ENCODE measurements at places on chromosomes 5 and 9.

DNA sequence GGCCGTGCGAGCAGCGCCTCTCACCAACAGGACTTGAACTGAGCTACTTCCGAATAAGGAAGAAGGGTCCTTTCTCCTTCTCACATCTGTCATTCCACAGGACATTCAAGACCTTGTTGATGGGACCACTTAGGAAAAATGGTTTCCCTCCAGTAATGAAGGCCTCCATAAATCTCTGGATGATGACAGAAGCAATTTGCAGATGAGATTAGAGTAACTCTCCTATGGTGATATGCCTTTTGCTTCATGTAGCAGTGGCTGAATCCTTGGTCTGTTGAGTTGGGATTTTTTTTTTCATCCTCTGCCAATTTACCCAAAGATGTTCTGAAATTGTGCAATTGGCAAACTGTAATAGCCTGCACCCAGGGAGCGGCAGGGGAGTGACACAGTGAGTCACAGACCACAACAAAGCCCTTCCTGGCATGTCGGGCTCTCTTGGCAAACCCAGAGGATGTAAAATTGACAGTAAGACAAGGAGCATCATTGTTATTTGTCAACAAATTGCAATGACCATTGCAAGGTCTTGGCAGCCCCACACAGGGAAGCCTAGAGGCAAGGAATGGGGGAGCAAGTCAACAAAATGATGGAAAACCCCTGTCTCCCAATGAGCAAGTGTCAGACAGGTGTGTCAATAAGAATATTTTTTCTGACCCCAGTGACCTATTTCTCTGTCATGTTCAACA is 275.9 kb downstream of the ACTL7B start:
- DNase-seq: peak; percentile 80

DNA sequence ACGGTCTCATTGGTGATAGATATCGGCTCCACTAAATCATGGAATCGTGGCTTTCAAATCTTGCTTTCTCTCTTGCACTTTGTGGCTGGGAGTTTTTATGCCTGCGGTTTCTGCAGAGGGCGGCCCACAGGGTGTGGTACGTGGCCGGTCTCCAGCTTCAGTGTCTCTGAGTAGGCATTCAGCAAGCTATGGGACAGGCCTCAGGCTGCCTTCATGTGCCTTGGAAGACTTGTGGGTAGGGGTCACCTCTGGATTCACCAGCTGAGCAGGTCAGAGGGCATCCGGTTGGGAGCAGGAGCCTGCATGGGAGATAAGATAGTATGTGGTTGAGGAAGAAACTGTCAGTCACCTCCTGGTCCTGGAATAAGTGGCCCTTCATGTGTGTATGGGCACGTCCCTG is 47.7 kb downstream of the AMBP start:
- DNase-seq: no peak

DNA sequence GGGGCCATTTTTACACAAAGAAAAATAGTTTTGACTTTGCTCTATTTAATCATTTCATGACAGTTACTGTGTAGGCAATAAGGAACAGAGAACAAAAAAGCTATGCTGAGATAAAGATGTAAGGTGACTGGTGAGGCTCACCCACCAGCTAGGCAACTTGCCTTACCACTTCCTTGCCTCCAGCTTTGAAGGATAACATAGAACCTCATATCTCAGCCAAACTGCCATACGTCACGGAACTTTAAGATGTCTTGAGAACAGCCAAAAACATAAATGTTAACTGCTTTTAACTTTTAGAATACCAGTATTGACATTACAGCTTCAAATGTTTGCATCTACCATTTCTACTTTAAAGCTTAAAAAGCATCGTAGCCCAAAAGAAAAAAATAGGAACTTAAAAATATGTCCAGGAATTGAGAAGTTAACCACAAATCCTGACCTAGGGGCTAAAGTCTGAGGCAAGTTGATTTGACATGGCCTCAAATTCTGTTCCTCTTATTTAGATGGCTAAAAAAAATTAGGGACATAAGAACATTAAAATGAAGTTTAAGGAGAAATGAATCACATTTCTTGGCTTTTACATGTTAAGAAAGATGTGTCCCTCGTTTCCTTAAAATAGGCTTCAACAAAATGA is 7.7 kb upstream of the GCNT4 start:
- DNase-seq: no peak

DNA sequence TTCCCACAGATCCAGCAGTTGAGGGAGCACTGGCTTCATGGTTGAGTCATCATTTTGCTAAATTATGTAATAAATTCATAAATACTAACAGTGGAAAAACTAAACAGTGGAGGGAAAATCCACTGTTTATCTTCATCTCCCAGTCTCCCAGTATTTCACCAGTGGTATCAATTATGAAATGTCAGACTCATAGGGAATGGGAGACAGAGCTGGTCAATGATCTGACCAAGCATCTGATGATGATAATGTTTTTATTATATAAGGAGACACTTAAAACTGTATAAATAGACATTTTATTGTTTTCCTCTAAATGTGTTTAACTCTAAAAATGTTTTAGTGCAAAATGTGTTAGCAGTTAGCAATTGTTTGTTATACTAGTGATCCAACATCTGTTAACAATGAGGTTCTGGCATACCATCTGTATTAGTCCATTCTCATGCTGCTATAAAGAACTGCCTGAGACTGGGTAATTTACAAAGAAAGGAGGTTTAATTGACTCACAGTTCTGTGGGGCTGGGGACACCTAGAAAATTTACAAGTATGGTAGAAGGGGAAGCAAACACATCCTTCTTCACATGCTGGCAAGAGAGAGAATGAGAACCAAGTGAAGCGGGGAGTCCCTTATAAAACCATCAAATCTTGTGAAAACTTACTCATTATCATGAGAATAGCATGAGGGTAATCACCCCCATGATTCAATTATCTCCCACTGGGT is 11.8 kb upstream of the REEP5 start:
- DNase-seq: no peak

DNA sequence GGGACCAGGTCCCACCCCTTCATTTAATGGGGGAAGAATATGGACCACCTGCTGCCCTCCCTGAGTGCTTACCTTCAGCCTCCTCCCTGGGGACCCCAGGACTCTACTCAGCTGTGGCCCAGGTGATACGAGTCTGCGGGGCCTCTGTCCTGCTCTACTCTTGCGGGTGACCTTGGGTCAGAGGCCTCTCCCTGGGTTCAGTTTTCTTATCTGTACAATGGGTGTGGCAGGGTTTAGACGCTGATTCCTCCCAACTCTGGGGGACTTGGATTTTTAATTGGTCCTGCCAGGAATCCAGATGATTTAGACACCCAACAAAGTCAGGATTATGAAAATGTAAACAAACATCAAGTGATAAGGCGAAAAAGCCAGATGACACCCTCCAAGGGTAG is 25.0 kb downstream of the FAM163B start:
- DNase-seq: no peak

DNA sequence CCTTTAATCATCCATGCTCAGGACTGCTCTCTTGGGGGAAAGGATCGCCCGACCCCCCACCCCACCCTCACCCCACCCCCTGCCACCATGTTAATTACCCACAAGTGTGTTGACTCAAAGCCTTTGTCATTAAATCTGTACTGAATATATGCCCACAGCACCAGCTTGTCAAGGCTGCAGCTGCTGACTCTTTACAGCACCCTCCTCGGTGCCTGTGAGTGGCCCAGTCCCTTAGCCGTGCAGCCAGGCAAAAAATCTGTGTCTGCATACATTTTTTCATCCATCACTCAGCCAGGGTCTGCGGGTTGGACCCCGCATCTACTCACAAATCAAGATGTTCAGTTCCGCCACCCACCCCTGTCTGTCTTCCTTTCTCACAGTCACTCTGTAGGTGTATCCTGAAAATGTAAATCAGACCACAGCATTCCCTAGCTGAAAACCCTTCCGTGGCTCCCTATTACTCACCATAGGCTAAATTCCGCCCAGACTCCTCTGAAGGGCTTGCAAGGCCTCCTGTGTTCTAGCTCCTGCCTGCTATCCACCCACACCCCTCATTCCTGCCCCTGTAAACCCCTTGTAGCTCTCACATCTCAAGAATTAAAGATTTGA is 53.7 kb upstream of the KCNIP1 start:
- DNase-seq: no peak

DNA sequence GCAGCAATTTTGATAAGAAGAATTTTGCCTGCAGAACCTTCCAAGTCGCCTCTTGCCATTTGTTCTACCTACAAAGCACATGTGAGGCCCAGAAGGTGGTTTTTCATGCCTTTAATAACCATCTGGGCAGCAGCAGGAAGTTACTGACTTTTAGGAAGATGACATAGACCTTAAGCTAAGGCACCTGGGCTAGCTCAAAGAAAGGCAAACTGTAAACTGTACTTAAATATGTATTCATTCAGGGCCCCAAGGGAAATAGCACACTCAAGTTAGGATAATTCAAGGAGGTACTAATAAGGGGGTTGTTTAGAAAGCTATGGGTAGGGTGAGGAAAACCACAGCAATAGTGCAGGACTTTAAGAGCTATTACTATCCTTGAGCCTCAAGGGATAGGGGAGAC is 57.3 kb upstream of the HSPB3 start:
- no peak for DNase-seq

DNA sequence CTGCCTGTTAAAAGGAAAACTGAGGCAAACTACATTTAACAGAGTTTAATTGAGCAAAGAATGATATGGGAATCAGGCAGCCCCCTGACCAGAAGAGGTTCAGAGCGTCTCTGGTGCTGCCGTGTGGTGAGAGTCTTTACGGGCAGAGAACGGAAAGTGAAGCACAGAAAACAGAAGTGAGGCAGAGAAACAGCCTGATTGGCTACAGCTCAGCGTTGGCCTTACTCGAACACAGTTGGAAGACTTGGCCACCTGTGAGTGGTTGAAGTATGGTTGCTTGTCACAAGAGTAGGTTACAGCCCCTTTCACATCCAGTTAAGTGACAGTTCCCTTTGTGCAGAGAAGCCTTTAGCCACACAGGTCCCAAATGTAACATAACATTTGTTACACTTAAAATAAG is 16.9 kb upstream of the FBP1 start:
- DNase-seq: no peak

DNA sequence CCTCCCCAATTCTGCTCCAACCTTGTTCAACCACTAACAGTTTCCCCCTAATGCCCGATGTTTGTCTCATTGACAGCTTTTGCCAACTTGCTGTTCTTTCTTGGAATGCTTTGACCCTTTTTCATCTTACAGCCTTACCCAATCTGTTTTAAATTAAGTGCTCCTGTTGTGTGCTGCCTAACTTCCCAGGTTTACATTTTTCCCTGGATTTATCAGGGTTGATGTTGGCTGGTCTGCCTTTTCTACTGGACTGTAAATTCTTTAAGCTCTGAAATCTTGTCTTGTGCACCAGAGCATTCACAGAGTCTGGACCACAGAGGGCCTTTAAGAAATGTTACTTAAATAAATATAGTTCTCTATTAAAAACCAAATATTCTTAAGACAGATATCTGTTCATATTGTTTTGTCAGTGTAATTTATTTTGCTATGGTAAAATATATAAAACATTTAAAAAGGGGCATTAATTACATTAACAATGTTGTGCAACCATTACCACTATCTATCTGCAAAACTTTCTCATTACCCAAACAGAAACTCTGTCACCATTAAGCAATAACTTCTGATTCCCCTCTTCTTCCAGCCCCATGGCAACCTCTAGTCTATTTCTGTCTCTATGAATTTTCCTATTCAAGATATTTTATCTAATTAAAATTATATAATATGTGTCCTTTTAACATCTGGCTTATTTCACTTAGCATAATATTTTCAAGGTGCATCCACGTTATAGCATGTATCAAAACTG is 73.0 kb downstream of the OSTF1 start:
- no peak for DNase-seq

DNA sequence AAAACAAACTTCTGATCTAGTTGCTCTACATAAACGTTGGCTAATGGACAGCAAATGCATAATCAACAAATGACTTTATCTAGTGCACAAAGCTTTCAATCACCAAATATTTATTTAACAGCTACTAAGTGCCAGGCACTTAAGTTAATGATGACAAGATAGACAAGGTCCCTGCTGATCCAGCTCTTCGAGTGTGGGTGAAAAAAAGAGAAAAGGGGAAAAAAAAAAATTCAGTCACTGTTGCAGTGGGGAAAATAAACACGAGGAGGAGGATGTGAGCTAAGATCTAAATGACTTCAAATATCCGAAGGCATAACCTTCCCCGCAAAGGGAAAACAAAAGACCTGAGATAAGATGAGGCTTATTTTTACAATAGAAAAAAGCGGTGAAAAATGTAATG is 9.6 kb downstream of the PSIP1 start:
- no peak for DNase-seq

DNA sequence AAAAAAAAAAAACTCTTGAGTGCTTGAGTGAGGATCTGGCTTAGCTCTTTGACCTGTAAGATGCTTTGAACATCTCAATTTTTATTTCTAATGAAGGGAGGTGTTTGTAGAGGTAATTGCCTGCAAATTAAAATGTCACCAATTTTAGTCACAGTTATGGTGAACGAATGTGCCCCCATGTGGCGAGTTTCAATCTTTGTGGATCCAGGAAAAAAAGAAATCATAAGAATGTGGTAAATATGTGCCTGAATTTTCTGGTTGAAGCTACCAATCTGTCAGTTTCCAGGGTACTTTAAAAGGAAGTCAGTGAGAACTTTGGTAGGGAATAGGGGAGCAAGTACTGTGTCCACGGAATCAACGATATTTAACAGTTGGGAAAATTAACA is 1772.4 kb upstream of the CDH9 start:
- DNase-seq: no peak

DNA sequence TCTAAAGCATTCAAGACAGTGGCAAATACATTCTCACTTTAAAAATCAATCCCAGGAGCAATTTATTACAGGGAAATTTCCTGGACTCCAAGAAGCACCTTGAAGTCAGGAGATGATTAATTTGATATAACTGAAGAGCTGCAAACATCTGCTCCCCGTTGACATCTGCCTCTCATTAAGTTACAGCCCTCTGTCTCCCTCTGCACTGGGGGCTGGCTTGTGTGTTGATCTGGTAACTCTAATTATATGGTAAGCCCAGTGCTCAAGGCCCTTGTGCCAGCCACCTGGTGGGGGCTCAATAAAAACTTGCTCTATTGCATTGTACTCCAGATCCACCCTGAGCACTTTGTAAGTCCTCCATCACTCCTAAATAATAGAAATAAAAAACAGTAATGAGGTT is 131.1 kb upstream of the ZNF462 start:
- no peak for DNase-seq

DNA sequence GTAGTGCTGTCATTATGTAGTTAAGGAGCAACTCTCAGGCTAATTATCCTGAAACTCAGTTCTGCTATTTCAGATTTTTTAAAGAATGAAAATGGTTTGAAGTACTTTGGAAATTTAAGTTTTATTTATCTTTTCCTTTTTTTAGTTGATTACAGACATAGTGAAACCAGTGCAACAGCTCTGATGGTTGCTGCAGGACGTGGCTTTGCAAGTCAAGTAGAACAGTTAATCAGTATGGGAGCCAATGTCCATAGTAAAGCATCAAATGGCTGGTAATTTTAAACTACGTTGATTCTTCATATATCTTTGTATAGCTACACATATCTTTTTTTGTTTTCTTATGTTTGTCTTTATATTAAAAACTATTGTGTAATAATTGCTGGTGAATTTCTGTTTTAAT is 34.9 kb downstream of the YTHDC2 start:
- no peak for DNase-seq

GRCh38 chr5:59640411-59640810 is 253.1 kb downstream of the PDE4D start:
- no peak for DNase-seq

GRCh38 chr9:78021697-78022096 is 9.9 kb downstream of the GNAQ start:
- no peak for DNase-seq

All from foreskin keratinocyte (primary cell).